NCI-H446 (cell line): ENCODE measurements at places on chromosomes 5 and 9.

DNA sequence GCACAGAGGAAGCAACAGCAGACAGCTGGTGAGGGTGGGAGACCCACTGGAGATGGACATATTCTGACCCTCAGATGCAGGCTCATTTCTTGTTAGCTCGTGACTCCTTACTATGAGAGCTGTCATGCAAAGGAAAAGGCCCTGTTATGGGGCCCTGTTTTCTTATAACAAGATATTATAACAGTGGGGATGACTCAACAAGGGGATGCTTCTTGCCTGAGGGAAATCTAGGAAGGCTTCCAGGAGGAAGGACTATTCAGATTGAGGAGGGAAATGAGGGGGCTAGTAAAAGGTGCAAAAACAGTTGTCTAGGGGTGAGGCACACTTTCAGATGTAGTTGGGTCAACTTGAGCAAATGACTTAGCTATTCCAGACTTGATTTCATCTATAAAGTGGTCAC lies 83.0 kb downstream of the DAB2IP start:
- DNase-seq: no peak

GRCh38 chr5:58666598-58667581 lies 84.0 kb downstream of the RAB3C start:
- DNase-seq: no peak

DNA sequence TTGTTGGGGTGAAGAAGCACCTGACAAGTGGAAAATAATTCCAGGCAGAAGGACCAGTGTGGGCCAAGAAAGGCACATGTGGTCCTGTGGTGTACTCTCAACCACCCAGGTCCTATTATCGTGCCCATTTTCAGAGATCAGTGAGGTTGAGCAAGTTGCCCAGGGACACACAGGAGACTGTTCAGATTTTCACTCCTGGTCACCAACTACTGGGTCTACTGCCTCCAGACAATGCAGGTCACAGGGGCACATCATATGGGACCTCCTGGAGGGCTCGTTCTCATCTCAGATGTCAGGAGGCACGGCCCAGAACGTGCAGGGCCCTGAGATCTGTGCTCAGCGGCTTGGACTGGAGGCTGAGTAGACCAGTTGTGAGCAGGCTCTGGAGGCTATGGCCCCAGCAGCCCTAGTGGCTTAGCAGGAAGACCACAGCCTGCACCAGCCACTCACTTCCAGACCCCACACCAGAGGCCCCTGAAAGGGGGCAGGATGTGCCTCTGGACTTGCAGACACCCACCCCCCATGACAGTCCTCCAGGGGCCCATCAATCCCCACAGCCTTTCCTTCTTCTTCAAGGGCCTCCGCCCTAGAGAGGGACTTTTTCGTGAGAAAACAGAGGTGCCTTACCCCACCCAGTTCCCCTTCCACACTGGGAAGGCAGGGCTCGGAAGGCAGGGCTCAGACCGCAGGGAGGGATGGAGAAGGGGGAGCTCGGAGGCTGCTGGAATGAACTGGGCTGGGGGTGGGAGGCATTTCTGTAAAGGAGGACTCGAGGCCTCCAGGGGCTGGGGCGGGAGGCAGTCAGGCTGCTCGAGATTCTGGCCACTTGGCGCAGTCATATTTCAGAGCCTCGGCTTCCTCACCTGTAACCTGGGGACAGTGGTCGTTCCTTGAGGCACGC lies 82.7 kb upstream of the NEURL1B start:
- no peak for DNase-seq

DNA sequence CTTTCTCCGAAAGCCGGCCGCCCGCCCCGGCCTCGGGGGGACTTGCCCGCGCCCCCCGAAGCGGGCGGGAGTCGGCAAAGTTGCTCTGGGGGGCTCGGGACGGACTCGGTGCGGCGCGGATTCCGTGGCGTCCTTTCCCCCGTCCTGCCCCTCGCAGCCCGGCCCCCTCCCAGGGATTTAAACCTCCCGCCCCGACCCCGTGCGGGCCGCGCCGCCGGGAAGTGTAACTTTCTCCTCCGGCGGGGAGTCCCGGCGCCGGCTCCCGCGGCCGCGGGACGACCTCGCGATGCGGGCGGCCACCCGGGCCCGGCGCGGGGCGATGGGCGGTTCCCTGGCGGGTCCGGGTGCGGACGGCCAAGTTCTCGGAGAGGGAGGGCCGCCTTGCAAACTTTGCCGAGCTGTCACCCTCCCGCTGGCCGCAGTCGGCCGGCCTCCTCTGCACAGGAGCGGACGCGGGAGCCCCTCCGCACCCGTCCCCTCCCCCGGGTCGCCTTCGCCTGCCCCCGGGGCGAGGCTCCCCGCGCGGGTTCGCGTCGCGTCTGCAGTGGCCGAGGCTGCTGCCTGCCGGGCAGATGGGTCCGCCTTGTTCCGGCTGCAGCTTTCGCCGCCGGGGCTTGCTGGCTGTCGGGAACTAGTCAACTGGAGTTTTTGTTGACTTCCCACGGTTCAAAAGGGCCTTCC lies 732 bp downstream of the PBX3 start:
- DNase-seq: peak; percentile 39

DNA sequence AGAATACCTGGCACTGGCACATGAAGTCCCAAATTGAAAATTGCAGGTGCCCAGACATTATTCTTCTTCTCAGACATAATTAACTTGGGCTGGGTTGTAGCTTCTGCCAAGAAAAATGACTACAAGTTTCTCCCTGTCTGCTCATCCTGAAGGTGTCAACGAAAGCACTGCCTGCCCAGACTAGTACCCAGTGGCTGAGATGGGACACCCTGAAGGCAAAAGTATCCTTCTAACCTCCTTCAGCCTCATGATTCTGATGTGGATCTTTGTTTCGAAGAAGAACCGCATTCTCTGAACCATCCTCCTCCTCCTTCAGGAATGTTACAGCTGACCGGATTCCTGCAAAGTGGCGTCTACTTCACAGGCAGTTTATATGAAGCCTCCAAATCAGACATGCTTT lies 161.1 kb upstream of the FST start:
- DNase-seq: no peak

DNA sequence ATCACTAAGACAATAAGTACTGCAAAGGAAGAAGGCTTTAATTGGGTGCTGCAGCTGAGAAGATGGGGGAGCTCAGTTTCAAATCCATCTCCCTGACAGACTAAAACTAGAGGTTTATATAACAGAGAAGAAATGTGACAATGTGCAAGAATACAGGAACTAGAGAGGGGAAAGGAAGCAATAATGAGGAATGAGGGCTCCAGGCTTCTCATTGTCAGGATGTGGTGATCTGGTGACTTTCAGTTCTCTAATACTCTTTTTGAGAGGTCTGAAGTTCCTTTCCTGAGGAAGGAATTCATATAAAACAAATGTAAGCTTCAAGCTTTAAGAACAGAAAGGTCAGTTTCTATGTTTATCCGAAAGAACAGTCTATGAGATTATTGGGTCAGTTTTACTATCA lies 42.5 kb upstream of the SPATA31E1 start:
- DNase-seq: no peak

GRCh38 chr5:103256178-103256577 lies 2.4 kb upstream of the MACIR start:
- DNase-seq: no peak

DNA sequence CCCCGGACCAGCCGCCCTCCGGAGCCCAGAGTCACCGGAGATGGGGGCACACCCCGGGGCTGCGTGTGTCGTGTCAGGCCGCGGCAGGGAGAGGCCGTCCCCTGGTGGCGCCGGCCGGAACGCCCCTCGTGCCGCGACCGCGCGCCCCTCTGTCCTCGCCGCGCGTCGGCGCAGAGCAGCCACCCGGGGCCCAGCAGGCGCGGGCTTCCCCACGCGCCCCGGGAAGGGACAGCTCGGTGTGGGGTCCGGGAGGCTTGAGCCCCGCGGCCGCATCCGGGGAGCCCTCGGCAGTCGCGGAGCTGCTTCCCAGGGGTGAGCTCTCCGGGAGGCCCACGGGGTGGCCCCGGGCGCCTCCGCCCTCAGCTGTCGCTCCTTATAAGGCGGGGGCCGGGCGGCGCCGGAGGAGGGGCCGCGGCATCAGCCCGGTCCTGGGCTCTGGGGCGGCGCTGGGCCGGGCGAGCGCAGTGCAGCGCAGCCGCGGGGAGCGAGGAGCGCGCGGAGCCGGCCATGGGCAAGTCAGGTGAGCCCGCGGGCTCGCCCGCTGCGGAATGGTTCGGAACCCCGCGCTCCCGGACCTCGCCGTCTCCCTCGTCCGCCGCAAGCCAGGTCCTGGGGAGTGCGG lies at the start of gene GLIPR2:
GLIPR2 (plus strand) TSS at position 462 of the 622 bp plus-strand sequence; CDS start at position 508, 46 bp downstream.
- peak; percentile 71 for DNase-seq

- DNase-seq: no peak
Measured at GRCh38 chr5:99004960-99005359, 76.2 kb upstream of the CHD1 start.

DNA sequence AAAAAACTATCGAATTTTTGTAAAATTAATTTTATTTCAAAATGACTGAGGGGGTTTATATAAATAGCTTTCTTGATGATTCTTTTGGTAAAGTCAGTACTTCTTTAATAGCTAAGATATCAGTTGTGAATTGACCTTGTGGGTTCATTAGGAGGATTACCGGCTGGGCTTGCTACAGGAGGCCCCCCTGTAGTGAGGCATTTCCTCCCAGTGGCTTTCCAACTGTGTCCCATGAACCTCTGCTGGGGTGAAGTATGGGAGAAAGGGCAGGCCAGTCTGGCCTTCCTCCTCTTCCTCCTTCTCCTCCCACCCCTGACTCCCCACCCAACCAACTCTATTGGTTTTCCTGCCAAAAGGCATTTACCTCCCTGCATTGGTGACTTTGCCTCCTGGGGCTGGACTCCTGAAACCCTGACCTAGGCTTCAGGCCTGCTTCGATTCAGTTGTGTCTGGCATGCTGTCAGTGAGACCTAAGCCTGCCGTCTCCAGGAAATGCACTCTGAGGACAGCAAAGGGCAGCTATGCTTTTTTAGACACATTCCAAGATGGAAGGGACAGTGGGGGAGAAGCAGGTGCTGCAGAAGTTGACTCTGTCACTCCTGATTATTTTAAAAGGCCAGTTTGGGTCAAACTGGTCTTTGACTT lies 144.8 kb downstream of the HSPA4 start:
- DNase-seq: no peak

GRCh38 chr5:431001-431710 lies 11.8 kb upstream of the EXOC3 start:
- DNase-seq: peak; percentile 71

DNA sequence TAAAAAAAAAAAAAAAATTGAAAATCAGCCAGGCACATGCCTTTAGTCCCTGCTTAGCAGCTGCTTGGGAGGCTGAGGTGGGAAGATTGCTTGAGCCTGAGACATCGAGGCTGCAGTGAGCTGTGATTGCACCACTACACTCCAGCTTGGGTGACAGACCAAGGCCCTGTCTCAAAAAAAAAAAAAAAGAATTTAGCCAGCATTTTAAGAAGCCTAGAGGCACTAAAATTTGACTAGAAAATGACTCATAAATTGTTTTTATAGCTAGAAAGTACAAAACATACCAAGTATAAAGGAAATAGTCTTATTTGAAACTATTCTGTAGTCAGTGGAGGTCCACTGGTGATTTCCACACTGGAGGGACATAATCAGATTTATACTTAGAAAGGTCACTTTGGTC lies 17.5 kb downstream of the LRRC70 start:
- DNase-seq: no peak

DNA sequence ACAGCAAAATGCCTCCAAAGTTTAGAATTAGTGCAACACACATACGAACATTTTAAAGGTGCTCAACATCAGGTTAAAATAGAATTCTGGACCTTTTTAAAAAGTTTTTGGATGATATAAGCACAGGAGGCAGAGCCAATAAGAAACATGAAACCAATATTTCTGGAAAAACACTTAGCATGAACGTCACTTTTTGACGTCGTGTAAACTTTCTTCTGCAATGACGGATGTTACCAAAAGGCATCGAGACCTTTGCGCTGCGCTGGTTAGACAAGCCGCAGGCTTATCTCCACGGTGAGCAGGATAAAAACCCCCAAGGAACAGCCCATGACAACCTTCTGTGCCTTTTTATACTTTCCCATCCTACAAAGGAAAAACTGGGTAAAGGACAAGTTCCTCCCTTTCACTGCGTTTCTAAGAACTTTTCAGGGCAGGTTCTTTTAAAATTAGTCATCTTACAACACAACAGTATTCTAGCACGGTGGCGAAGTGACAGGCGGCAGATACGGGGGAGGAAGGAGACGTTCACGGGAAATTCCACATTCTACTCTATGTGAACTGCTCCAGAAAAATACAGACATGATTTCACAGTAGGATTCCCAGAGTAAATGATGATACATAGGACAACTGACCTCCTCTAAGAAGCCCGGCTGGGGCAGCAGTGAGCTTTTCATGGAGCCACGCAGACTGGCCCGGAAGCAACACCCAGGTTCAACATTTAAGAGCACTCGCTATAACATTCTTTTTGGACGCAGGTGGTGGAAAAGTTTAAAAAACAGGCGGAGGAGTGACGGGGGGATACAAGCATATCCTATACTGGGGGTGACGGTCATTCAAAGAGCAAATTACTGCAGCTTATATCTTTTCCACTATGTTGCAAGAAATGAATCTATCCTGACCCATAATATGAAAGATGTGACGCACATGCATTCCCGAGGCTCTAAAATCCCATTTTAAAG lies 52.4 kb downstream of the USP20 start:
- no peak for DNase-seq

DNA sequence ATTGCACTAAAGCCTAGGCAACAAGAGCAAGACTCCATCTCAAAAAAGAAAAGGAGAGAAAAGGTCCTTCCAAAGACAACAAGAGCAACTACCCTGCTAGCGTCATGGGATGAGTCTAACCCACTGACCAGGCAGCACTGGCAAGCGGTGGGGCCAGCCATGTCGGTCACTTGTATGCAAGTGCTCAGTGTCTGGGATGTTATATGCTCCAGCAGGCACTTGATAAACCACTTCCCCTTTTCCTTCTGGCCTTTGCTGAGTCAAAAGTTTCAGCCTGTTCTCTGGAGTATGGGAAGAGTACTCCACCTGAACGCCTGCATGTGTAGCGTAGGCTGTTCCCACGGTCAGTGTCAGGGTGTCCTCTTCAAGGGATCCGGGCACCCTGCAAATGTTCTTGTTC lies 9.2 kb upstream of the MXD3 start:
- no peak for DNase-seq

- no peak for DNase-seq
Measured at GRCh38 chr9:75927356-75927755, 36.9 kb downstream of the PCSK5 start.

- DNase-seq: no peak
Measured at GRCh38 chr5:123264394-123264793, 158.8 kb downstream of the CEP120 start.

- DNase-seq: peak; percentile 31
Measured at GRCh38 chr9:82363198-82363597, 374.6 kb downstream of the SPATA31D1 start.

DNA sequence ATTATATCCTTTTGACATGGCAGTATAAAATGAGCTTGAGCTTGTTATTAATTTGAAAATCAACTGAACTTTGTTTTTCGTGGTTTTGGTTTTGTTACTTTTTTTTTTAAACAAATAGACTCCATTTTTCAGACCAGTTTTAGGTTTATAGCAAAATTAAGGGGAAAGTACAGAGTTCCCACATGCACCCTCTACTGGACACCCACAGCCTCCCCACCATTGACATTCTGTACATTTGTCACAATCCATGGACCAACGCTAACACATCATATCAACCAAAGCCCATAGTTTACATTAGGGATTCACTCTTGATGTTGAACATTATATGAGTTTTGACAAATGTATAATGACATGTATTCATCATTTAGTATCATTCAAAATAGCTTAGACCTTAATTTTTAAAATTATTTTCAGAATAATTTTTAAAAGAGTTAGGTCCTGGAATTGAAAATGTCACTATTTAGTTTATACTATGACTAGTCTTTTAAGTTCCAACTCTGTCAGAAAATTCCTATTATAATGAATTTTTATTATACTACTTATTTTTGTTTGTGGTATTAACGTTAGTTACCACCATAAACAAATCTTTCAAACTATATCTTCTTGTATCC lies 35.3 kb upstream of the JMY start:
- DNase-seq: no peak

- DNase-seq: no peak
Measured at GRCh38 chr5:108798513-108799265, 51.0 kb downstream of the FER start.
